Stimulated activated naive CD8-positive, alpha-beta T cell treated with anti-CD3 and anti-CD28 coated beads, Interleukin-15, Interleukin-2, amounts not matched to agents 100 U/mL and 50 U/mL, for 24 hours (primary cell): ENCODE measurements at places on chromosomes 4 and X.

DNA sequence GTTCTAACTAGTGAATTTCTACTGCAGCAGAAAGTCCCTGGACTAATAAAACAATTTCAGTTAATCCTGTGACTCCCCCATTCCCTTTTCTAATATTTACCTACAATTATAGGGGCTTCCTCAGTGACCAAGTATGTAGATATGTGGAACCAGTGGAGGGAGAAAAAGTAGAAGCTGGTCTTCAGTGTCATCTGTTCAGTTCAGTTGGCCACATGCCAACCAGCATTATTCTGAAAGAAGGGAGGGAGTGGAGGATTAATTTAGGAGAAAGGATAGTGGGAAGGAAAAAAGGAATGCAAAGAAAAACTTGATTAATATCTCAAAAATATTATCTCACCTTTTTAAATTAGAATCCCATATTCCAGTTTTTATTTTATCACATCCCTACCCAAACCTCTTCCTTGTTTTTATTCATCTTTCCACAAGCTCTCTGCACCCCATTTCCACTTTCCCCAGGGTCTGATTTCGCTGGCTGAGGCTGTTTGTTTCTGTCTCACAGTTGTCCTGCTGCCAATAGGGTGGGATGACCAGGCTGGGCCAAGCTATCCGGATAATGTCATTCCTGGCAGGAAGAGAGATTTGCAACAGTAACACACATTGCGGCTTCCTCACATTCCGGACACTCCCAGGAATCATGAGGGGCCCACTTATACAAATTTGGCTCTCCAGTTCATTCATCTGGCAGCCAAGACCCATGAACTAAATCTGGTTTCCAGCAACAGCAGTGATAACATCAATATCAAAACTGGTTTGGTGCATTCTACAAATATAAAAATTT, 24.6 kb upstream of the ANTXR2 start:
- no peak for DNase-seq

- no peak for DNase-seq
Measured at GRCh38 chr4:147479376-147479775, 1.5 kb upstream of the EDNRA start.

- DNase-seq, result peak; percentile 37
Measured at GRCh38 chr4:76305971-76306881, at the start of gene STBD1. STBD1 (plus strand) TSS chr4:76306733; CDS start chr4:76306770, 37 bp downstream.

- peak; percentile 26 for DNase-seq
Measured at GRCh38 chr4:42398171-42398870, 1.0 kb downstream of the SHISA3 start.

- no peak for DNase-seq
Measured at GRCh38 chrX:42739741-42740140, 38.2 kb downstream of the PPP1R2C start.

- DNase-seq, result no peak
Measured at GRCh38 chrX:110318664-110318968, 731 bp upstream of the AMMECR1 start.

- no peak for DNase-seq
Measured at GRCh38 chr4:40583850-40584439, 45.7 kb downstream of the RBM47 start.

- no peak for DNase-seq
Measured at GRCh38 chrX:68940601-68941000, 111.8 kb downstream of the EFNB1 start.

- DNase-seq, result no peak
Measured at GRCh38 chr4:176498617-176499256, 179.0 kb downstream of the SPCS3 start.

DNA sequence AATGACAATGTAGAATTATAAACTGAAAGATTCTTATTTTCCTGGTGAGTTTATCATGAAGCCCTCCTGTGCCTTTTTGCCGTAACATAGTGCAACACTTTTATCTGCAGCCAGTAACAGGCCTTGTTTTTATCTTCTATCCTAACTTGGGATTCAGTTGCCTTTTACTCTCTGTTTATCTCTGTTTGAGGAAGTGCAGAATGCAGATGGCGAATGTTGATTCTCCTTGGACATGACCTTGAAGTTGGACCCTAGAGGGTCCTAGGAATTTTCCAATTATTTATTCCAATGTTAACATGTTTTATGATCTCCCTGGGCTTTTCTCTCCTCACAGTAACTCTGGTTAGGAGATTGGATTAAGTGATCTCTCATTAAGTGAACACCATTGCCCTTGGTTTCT, 165.0 kb downstream of the FMR1NB start:
- DNase-seq, result no peak

DNA sequence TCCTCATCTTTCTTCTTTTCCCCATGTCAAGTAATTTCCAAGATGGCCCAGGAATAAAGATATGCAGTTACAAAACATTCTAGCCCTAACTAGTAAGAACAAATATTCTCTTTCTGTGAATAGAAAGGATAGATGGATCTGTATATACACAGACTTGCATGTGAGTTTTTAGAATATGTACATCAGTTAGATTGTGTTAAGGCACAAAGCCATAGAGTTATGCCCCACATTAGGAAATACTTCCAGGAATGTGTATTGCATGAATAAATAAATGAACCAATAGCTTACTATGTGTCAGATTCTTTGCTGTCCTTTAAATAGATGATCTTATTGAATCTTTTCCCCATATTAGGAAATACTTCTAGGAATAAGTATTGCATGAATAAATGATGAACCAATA, 46.0 kb upstream of the TMPRSS11E start:
- DNase-seq, result no peak

GRCh38 chr4:150960818-150961217, 54.3 kb downstream of the LRBA start:
- DNase-seq, result peak; percentile 37

GRCh38 chr4:20618731-20619130, 81.5 kb upstream of the PACRGL start:
- no peak for DNase-seq

DNA sequence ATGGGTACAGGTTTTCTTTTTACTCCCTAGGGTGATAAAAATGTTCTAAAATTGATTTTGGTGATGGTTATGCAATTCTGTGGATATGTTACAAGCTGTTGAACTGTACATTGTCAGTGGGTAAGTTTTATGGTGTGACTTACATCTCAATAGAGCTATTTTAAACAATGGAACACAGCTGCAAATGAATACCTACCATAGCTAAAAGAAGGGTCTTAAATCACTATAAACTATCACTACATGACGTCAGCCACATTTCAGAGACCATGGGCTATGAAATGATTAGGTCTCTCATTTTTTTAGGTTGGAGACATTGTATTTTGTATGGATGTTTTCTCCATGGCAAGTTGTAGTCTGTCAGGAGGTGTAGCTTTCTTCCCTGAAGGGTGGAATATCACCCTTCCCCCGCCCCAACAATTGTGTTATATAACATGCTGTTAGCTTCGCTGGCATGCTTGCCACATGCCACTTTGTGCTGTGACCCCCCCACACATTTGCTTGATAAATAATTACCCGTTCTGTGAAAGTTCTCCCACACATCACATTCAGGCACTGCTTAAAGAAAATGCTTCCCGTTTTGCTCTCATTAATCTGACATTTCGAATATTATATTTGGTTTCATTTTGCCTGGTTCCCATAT, 159.7 kb downstream of the ARHGAP10 start:
- DNase-seq, result no peak

DNA sequence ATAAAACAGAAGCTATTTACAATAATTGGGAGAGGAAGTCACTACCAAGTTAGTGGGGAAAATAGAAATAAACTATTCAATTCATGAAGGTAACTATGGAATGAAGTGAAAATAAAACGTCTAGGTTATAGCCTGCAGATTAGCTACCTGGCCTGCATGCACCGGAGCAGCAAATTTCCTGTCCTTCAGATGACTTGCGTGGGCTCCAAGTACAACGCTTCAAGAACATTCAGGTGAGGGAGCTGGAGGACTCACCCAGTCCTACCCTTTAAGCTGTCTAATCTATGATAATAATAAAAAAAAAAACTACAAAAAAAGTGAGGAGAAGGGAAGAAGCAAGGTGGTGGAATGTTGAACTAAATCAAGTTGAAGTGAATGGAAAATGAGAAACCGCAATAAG, 13.2 kb downstream of the C4orf54 start:
- no peak for DNase-seq

DNA sequence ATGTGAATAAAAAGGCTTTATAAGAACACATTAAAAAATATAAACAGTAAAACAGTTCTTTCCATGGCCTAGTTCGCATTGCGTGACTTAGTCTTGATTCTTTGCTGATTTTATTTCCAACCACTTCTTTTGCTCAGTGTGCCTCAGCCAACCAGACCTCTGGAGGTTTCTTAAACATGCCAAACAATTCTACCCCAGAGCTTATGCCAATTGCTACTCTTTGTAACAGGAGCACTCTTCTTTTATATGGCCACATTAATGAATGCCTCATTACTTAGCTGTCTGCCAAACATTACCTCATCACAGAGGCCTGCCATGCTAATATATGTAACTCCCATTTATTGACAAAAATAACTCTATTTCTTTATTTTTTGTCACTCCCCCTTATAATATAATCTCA, 202.3 kb downstream of the NDST4 start:
- DNase-seq, result no peak

- no peak for DNase-seq
Measured at GRCh38 chr4:38461342-38461741, 202.7 kb upstream of the KLF3 start.

DNA sequence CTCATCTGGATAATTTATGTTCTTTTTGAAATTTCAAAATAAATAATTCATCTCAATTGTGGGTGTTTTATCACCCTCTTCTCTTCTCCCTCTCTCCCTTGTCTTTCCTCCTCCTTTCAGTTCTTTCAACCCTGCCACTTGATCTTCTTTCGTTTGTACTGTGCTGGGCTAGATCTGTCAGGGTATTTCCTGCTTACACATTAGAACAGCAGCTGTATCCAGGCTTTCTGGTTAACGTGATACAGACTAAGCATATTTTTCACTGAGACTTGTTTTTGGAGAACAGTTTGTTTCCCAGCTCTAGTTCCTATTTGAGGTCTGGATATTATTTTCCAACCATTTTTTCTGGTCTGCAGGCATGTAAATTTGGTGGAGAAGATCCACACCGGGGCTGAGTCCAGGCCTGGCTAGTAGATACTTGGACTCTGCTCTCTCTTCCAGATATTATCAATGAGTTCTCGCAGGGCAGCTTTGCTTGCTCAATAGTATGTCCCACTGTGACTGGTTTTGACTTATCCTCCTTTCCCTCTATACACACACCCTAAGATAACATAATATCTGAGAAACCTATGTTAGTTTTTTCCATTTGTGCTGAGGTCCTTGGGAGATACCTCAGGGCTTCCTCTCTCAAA, 1310.7 kb upstream of the TENM3 start:
- DNase-seq, result no peak

- no peak for DNase-seq
Measured at GRCh38 chrX:12469296-12469695, 321.9 kb upstream of the PRPS2 start.

DNA sequence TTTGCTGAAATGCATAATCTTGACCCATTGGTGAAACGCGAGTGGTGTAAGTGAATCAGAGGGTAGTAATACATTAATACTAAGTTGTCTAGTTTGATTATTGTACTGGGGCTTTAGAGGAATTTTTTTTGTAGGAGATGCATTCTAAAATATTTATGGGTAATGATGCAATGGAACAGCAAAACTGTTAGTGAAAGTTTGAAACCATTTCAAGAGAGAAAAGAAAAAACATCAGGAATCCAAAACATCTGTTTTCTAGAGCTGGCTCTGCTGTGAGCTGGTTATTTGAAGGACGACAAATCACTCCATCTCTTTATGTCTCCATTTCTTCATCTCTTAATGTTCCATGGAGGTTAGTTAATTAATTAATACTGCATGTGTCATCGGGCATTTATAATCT, 351.9 kb upstream of the FAT1 start:
- no peak for DNase-seq

DNA sequence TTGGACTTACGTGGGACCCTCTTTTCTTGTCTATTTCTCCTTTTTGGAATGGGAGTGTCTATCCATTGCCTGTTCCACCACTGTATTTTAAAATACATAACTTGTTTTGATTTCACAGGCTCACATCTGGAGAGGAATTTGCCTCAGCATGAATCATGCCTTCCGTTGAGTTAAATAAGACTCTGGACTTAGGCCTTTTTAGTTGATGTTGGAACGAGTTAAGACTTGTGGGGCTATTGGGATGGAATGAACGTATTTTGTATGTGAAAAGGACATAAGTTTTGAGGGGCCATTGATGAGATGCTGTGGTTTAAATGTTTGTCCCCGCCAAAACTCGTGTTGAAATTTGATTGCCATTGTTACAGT, 66.2 kb downstream of the BEX3 start:
- no peak for DNase-seq

DNA sequence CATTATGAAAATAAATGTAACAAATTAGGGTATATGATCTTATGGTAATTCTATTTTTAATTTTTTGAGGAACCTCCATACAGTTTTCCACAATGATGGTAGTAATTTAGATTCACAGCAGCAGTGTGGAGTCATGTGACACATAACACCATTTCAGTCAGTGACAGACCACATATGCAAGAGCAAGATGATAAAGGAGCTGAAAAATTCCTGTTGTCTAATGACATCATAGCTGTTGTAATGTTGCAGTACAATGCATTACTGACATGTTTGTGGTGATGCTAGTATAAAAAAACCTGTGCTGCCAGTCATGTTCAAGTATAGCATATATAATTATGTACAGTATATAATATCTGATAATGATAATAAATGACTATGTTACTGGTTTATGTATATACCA, 28.5 kb downstream of the EMCN start:
- no peak for DNase-seq

DNA sequence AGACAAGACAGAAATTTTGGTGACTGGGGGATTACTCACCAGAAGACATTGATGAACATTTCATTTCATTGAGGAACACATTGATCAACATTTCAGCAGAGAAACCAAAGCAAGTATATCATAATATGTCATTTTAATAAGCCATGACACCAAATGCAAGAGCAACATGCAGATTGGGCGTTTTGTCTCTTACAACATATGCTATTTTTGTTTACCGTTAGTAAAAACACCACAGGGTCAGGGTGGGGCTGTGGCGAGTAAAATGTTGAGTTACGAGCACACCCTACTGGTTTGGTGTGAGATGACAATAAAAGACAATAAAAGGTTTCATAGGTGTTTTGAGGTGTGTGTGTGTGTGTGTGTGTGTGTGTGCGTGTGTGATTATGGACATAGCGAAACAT, 294.5 kb downstream of the PDGFC start:
- DNase-seq, result no peak

- DNase-seq, result peak; percentile 79
Measured at GRCh38 chrX:101348452-101349192, at the start of gene TIMM8A. TIMM8A (minus strand) TSS chrX:101348742; CDS start chrX:101348664, 78 bp downstream.

- DNase-seq, result no peak
Measured at GRCh38 chr4:73828956-73829355, 7.5 kb upstream of the CXCL6 start.

- no peak for DNase-seq
Measured at GRCh38 chrX:134622813-134623185, 35.5 kb downstream of the PLAC1 start.

DNA sequence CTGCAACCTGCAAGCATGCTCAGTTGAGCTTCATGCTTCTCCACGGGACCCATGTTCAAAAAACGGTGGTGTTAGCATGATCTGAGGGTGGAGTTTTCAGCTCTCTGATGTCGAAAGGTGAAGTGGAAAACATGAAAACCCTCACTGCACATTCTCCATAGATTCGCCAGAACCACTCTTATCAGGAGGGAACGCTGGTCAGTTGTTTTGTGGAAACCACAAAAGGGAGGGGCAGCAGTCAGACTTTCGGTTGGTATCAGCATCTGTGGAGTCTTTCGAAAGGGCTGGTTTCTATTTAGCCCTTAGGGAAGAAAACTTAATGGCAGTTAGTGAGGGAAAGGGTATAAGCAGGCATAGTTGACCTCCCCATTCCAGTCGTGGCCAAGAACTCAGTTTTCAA, 12.6 kb downstream of the PPA2 start:
- no peak for DNase-seq
